ENCODE measurements at places on chromosomes 4 and X. TPM values are rescaled to one million over a fixed set of nuclear protein-coding genes. Genes with fewer than 3 reads are reported as not detected.

Gene ARSJ
- 0.28 TPM for total RNA-seq

Gene CLNK
- total RNA-seq = not detected

Gene OTUD5
- total RNA-seq = 46.3 TPM

Gene UGT2B10
- not detected for total RNA-seq

Gene FMR1NB
- total RNA-seq = not detected

Gene WAS
- total RNA-seq = 0.37 TPM

Gene KCNE5
- total RNA-seq = 1.3 TPM

Gene PPP1R3F
- 5.6 TPM for total RNA-seq

Gene NAA11
- not detected for total RNA-seq

Gene APEX2
- total RNA-seq = 16.0 TPM

Gene ARX
- total RNA-seq = 5.3 TPM

Gene HSFX3
- not detected for total RNA-seq

Gene TXK
- total RNA-seq = not detected

Gene SMARCA1
- 92.1 TPM for total RNA-seq

Gene MTNR1A
- 1.6 TPM for total RNA-seq

Gene WDFY3
- total RNA-seq = 48.6 TPM

Gene ADH7
- total RNA-seq = not detected

Gene TSPAN5
- total RNA-seq = 31.7 TPM

Gene ABCE1
- total RNA-seq = 99.2 TPM

Gene VBP1
- 115 TPM for total RNA-seq

Gene ADH5
- total RNA-seq = 473 TPM

Gene CFAP47
- 0.13 TPM for total RNA-seq

Gene CCNQ
- 22.2 TPM for total RNA-seq

Gene BST1
- total RNA-seq = 0.45 TPM

Gene PDZD4
- 5.2 TPM for total RNA-seq

Gene SMIM10L2A
- 1.9 TPM for total RNA-seq

Gene ERVMER34-1
- total RNA-seq = 2.0 TPM

Gene VAMP7
- 43.8 TPM for total RNA-seq

Gene APLN
- 0.46 TPM for total RNA-seq

Gene BTK
- not detected for total RNA-seq

Gene HMX1
- 0.19 TPM for total RNA-seq

Gene F8
- total RNA-seq = 9.8 TPM

Gene KIF4A
- total RNA-seq = 77.6 TPM

Gene CT47B1
- not detected for total RNA-seq

Gene HOPX
- total RNA-seq = 2.8 TPM

Gene NBDY
- 12.2 TPM for total RNA-seq

Gene ASIC5
- total RNA-seq = not detected

Gene RHOXF1
- total RNA-seq = not detected

Gene FGFR3
- total RNA-seq = 17.0 TPM

Gene NWD2
- not detected for total RNA-seq

Gene SULT1B1
- total RNA-seq = not detected

Gene DGAT2L6
- total RNA-seq = not detected

Gene EGF
- 6.2 TPM for total RNA-seq

Gene GABRG1
- not detected for total RNA-seq

Gene HTRA3
- total RNA-seq = 2.3 TPM

Gene CSAG3
- not detected for total RNA-seq

Gene GAGE12H
- total RNA-seq = not detected

Gene TCEAL6
- total RNA-seq = not detected

Gene CPE
- 43.6 TPM for total RNA-seq

Gene SOD3
- total RNA-seq = 1.6 TPM

Gene UGT8
- 4.3 TPM for total RNA-seq

Gene EDNRA
- total RNA-seq = 3.4 TPM

Gene RBM46
- total RNA-seq = 0.09 TPM

Gene AGTR2
- total RNA-seq = not detected

Gene LRRC66
- total RNA-seq = 1.0 TPM

Gene ARMCX2
- 105 TPM for total RNA-seq

Gene KLHL4
- total RNA-seq = 0.22 TPM

Data from neural progenitor cell (in vitro differentiated cells).